ENCODE measurements at places on chromosomes 1 and 21.

DNA sequence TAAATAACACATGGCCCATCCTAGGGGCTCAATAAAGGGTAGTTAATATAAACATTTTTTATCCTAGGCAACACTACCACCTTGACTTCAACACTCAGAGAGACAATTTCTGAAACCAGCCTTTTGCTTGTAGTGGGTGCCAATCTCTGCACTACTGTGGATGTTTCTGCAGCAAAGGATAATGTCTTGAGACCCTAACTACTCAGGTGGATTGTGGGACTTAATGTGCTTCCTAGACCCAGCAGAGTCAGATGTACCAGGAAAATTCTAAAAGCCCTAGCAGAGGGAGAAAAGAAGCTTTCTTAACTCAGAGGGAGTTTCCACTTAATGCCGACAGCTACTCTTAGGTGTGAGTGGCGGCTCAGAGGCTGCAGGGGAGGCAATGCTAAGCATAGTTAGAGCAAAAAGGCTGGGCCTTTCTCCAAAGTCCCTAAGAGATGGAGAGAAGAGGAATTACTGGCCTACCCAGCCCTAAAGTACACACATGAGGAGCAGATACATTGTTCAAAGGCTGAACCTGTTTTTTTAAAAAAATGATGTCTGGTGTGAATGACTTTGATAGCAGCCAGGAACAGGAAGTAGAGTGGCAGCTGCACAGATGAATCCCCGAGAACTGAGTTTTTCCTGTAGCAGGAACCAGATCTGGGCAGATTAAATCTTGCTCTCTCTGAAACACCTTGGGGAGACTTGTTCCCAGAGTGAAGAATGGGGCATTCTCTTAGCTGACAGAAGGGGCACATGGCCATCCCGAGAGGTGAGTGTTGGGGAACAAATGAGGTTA is 33.5 kb upstream of the ABCD3 start:
- DNase-seq = no peak

- DNase-seq = no peak
Measured at GRCh38 chr1:205783904-205784303, 8.6 kb upstream of the RAB29 start.

- no peak for DNase-seq
Measured at GRCh38 chr21:42081138-42081537, 10.0 kb downstream of the UMODL1 start.

GRCh38 chr1:229280921-229281320 is 10.0 kb downstream of the RAB4A start:
- DNase-seq = no peak

GRCh38 chr1:165492845-165493373 is 48.0 kb upstream of the RXRG start:
- no peak for DNase-seq

DNA sequence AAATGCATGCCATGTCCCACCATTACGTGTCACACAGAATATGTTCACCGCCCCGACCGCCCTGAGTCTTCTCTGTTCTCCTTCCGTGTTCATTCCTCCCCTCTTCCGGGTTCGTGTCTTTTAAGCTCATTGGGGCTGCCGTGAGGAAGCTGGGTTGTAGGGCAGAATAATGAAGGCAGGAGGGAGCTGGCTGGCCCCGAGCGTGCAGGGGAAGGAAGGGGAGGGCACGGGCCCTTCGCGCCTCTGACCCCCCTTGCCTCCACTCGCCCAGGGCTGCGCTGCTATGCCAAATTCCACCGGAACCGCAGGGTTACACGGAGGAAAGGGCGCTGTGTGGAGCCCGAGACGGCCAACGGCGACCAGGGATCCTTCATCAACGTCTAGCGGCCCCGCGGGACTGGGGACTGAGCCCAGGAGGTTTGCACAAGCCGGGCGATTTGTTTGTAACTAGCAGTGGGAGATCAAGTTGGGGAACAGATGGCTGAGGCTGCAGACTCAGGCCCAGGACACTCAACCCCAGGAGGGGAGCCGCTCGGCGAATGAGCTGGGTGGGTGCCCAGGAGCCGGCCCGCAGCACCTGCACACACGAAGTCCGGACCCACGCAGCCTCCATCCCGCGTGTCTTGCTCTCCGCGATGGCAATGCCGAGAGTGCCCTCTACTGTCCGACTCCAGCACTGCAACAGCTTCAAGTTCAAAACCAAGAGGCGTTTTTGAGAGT is 16.5 kb upstream of the AGTRAP start:
- DNase-seq = peak; percentile 73

DNA sequence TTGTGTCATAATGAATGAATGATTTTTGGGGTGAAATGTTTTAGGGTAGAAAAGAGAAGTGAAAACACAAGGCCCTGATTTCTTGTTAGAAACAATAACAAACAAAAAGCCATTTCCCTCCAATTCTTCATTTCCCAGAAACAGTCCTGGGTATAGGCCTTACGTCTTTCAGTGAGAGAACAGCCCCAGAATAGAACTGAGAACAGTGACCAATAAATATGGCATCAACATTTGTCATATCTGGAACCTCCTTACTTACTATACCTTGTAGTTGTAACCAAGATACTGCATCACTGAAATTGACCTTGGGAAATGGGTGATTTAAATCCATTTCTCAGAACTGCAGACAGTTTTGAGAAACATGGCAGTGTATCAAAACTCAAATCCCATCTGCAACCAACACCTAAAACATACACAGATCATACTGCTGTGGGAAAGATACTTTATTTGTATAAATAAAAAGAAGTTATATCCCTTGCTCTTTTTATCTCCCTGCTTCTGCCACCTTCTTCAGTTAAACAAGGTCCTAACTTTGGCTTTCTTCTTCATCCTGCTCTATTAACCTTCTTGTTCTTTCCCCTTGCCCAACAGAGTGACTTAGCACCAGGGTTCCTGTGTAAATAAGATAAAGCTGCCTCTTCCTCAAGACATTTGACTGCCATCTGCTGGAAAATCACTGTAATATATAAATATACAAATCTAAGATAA is 19.5 kb downstream of the XKR8 start:
- no peak for DNase-seq

- no peak for DNase-seq
Measured at GRCh38 chr1:113094506-113094905, 21.5 kb downstream of the LRIG2 start.

DNA sequence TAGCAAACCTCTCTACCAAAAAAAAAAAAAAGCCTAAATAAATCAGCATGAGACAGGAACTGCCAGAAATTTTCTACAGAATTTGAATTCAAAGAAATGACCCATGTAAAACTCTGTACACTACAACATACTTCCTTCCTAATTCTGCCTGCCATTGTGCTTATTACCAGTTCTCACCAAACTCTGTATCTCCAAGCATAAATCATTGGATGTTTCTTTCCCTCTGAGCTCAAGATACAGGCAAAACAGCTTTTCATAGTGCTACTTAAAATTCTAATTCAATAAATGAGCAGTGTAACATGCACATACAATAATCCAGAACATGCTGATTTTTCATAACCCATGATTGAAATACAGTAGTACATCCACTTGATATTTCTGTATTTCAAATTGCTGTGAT is 87.0 kb downstream of the EIF4G3 start:
- no peak for DNase-seq

GRCh38 chr1:3283849-3284248 is 170.6 kb upstream of the ARHGEF16 start:
- DNase-seq = no peak

DNA sequence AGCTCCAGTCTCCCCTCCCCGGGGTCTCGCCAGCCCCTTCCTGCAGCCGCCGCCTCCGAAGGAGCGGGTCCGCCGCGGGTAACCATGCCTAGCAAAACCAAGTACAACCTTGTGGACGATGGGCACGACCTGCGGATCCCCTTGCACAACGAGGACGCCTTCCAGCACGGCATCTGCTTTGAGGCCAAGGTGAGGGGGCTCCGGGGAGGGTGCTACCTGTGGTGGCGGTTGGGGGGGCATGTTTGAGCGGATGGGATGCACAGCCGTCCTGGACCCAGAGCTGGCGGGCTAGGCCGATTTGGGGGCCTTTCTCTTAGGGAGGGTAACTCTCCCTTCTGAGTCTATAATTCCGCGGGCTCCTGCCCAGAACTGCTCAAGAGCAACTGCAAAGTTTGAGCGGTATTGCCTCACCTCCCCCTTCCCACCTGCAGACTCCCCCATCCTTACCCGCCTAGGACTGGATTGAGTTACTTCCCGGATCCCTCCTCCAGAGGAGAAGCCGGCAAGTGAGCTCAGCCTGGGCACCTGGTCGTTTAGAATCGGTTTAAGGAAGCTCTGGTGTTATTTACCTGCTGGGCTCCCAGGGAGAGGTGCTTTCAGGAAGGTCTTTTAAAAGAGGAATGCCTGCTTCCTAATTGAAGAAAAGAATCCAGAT is 730 bp downstream of the NOS1AP start:
- no peak for DNase-seq

GRCh38 chr1:82018319-82018718 is 217.6 kb downstream of the ADGRL2 start:
- no peak for DNase-seq

GRCh38 chr1:14765773-14766172 is 167.3 kb downstream of the KAZN start:
- no peak for DNase-seq

DNA sequence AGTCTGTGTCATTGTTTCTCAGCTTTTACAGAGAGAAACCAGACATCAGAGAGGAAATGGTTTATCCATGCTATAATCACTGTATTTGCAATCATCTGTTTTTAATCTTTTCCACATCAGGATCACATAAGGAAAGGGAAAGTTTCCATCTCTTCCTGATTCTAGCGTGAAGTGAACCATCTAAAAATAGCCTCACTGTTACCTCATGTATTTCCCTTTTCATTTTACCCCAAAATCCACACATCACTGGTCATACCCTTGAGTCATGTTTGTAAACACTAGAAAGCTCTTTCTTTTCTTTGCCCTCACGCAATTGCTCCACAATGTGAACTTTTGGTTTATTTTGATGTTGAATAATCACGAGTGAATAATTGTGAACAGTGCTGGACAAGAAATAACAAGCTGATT is 146.0 kb downstream of the PLA2G4A start:
- DNase-seq = no peak

GRCh38 chr1:239784896-239785295 is 306.8 kb upstream of the FMN2 start:
- no peak for DNase-seq

DNA sequence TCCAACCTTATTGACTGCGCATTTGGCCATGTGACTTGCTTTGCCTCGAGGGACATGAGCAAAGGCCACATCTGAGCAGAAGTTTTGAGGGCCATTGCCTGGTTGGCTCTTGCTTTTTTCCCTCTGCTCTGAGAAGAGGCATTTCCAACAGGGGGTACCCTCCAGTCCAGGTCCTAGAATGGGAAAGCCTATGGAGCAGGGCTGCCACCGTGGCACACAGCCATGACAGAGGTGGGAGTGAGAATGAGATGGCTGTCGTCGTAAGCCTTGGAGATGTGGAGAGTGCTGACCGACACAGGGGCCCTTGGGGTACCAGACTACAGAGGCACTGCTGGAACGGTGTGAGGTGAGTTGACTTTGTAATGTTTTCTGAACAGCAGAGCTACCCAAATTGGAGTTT is 103.0 kb downstream of the KCNJ15 start:
- DNase-seq = no peak

GRCh38 chr1:160399544-160400222 is 681 bp upstream of the VANGL2 start:
- no peak for DNase-seq

DNA sequence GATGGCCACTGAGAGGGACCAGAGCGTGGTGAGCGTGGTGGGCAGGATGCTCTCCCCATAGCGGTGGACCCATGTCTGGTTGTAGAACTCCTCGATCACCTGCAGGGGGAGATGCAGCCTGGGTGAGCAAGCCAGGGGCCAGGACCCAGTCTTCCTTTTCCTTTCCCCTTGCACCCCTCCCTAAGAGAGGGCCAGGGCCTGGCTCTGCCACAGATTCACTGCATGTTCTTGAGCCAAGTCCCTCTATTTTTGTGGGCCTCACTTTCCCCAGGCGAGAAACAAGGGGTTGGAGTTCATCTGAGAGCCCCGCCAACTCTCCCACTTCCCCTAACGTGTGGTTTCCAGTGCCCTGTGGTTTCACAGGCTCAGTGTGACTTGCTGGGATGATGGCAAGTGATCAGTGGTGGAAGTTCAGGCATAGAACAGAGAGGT is 27.5 kb downstream of the SLC2A1 start:
- no peak for DNase-seq

GRCh38 chr1:186901631-186902030 is 72.9 kb downstream of the PLA2G4A start:
- no peak for DNase-seq

DNA sequence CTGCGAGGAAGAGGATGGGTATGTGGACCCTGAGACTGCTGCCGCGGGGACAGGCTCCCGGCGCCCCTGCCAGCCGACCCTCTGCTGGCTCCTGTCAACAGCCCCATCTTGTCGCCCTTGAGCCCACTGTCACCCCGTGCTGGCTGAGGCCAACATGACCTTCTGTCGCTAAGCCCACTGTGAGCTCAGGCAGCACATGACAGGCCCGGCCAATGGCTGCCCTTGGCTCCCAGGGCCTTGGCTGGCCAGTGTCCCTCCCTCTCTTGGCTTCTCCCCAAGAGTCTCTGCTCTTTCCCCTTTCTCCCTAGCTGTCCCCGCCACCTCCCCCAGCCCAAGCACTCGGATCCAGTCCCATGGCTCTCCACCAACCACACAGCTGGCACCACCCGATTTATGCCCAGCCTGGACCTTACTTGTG is 3.5 kb downstream of the PEX10 start:
- no peak for DNase-seq

- DNase-seq = no peak
Measured at GRCh38 chr1:35564037-35564883, 6.7 kb downstream of the NCDN start.

DNA sequence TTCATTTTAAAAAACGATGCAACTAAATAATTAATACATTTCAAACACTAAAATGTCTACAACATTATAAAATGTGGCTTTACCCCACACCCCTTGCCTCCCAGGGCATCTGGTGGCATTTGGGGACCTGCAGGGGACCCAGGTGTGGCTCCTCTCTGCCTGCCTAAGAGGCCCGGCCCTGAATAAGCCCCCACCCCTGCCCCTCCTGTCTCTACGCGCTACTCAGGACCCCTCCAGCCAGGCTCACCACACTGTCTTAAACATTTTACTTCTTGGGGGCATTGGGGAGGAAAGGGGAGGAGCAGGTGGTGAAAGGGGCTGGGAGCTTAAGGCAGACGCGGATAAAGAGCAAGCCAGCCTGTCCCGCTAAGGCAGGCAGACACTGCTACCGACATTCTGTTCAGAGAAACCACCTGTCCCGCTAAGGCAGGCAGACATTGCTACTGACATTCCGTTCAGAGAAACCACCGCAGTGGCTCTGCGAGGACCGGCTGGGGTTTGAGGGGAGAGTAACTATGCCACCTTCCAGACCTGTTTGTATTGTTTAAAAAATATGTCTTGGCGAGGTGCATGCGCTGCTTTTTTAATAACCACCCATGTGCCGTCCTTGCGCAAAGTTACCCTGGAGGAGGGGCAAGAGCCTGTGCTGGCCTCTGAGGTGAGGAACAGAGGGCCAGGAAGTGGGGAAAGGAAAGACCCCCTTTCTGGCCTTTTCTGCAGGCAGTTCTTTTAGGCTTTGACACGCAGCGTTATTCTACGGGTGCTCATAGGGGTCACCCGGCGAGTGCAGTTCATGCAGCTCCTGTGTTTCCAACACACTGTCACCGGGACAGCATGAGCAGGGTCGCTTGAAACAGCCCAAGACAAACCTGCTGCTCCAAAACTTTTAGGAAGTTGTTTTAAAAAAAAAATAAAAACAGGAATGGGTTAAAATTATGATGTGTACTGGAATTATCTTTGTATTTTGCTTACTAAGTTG is 51.3 kb upstream of the RIPK4 start:
- DNase-seq = no peak

- DNase-seq = no peak
Measured at GRCh38 chr1:155278689-155279160, 1.5 kb downstream of the HCN3 start.
